ENCODE measurements at places on chromosomes 11 and 22.

DNA sequence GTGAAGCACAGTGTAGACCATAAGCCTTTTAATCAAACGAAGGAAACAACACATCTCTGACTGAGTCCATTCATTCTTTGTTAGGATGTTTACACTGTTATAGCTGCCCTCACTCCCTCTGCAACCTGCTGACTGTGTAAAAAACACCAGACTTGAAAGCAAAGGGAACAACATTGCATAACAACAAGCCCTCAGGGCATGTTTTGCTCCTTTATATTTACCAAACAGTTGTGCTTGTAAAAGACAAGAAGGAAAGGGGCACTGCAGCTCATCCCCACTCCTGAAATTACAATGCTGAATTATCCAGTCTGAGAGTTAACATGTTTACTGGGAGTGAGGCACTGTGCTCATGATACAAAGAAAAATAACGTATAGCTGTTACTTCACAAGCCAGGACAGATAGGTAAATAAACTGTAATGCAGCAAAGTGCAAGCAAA is 46.4 kb downstream of the RAB30 start:
- DNase-seq, result no peak

DNA sequence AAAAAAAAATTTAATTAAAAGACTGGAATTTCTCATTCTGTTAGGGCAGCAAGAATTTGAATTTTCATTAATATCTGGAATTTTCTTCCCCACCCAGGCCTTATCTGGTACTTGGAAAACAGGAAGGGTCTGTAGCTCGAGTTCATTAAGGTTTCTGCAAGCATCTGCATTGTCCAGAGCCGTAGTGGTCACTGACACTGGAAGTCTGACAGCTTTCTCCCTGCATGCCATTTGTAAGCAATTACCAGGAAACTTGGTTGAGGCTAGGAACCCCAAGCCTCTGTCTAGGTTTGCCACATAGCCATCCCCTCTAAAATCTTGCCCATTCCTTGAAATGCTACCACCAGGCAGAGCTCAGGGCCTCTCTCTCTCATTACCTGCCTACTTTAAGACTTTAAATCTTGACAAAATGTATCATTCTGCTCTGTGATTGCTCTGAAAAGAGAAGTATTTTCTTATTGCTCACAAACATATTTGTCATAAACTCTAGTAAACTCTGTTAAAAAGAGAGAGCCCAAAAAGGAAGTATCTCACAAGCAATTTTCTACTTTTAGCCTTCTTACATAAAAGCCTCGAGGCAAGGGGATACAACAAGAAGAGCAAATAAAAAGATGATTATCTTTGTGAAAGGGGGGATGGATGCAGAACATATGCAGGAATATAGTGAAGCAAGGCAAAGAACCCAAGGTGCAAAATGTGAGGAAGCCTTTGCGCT is 5.5 kb upstream of the PGM2L1 start:
- DNase-seq, result no peak

DNA sequence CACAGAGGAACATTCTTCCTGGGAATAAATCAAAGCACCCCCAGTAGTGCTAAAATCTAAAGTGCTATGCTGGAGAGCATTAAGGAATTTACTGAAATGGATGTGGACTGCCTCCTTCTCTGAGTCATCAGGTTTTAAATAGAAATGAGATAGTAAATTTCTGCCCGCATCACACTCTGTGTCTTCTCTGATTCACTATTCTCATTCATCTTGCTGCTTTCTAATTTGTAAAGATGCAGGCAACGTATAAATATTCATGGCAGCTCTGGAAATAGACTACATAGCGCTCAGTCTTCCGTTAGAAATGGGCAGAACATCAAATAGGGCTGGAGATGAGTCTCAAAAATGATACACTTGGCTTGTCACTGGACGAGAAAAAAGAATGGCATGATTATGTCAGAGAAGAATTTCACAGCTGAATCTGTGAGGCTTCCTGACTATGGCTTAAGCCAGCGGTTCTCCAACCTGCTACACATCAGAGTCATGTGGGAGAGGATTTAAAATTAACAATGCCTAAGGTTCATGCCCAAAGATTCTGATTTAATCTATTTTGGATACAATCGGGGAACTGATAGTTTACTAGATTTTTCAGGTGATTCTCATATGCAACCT is 178.2 kb downstream of the LRRC4C start:
- no peak for DNase-seq

DNA sequence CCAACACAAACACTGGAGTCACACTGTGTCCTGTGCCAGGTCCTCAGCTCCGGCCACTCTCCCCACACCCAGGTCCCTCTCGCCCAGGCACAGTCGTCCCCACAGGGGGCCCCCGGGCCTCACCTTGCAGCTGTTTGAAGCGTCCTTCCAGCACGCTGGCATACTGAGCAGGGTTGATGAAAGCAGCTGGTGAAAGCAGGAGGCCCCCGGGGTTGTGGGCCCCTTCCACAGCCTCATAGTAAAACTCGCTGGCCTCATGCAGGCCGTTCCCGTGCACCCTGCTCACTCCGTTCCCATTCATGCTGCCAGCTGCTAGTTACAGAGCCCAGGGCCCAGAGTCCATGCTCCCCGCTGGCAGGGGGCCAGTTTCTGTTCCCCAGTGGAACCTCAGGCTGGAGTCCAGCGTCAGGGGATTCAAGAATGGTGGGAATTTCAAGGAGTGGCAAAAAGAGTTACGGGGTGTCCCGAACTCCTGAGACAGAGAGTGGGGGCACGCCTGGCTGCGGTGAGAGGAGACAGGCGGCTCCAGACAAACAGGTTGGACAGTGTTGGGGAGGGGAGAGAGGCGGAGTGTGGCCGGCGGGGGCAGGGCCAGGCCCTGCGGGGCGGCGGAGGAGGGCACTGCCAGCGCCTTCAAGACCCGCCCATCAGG is 10.6 kb downstream of the SPTBN2 start:
- DNase-seq, result no peak

- no peak for DNase-seq
Observed at GRCh38 chr11:88739524-88739923, 326.3 kb downstream of the GRM5 start.
